Stimulated activated CD4-positive, alpha-beta T cell treated with anti-CD3 and anti-CD28 coated beads, Interleukin-4, amount 100 ng/mL, for 24 hours (primary cell): ENCODE measurements at places on chromosomes 4 and X.

GRCh38 chr4:112818594-112818965 lies 181.6 kb downstream of the LARP7 start:
- no peak for DNase-seq

GRCh38 chr4:188300385-188300784 lies 161.1 kb downstream of the TRIML1 start:
- no peak for DNase-seq

- no peak for DNase-seq
Measured at GRCh38 chr4:186029571-186030398, 39.2 kb upstream of the TLR3 start.

DNA sequence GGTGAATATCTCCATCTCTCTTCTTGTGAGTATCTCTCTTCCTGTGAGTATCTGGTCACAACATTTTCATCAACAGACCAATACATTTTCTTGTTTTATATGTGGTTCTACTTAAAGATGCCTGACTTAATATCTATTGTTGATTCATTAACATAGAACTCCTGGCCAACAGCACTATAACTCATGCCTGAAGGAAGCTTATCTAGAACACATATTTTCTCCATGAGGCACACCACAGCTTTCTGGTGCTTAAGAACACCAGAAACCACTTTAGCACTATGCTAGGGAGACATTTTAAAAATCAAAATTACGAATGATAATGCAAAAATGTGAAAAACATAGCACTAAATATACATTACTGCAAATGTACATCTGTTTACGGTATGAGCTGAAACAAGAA lies 190.4 kb downstream of the GABRB1 start:
- DNase-seq: no peak

DNA sequence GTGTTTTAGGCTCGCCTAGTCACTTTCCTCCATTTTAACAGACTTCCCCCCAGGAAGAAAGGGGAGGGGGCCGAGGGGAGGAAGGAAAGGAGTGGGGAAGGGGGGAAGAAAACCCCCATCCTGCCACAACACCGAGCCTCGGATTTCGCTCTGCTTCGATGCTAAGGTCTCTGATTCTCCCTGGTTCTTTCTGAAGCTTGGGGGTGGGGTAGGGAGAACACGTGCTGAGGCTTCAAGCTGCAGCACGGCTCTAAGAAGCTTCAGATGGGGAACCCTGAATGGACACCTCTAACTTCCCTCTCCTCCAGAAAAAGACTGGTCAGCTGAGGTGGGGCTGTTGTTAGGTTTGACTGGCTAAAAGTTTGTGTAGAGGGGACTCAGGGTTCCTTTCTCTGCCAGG lies 61.8 kb downstream of the RHOH start:
- no peak for DNase-seq

GRCh38 chr4:23904639-23905071 lies 14.8 kb upstream of the PPARGC1A start:
- no peak for DNase-seq

DNA sequence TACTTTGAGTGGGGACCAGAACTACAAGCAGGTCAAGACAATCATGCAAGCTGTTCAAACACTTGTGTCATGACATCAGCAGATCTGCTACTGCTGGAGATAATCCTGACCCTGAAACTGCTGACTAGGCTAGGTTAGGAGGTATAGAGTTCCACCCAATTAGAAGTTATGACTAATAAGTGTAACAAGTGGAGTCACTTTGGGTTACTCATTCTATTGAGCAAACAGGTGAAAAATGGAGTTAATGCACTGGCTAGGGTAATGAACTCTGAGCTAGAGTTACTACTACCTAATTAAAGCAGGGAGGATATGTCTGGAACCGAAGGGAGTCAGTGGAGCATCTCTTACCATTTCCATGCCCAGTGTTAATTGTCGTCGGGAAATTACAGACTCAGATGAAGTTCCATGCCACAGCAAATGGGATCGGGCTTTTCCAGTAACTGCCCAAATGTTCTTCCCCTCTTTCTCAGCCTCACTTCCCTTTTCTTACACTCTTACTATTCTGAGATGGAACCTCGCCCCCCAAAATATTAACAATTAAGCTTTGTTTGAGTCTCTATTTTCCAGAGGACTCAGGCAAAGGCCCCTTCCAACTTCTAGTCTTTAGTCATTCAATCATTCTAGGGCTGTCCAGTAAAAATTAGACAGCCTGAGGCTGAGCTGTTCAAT lies 19.8 kb upstream of the MANBA start:
- no peak for DNase-seq

DNA sequence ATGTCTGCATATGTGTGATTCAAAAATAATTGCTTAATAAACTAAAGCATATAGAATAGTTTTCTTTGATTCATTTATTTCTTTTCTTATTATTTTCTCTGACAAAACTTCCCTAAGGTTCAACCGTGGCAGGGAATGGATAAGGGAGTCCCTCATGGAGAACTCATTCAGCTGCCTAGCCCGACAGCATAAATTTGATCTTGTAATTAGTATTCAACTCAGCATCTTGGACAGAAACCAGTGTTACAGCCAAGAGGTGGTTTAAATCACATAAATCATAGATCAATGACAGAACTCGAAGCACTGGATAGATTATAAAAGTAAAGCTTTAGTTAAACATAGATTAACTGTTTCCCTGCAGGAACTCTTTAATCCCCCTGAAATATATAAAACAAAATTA lies 174.3 kb upstream of the POU3F4 start:
- DNase-seq: no peak
